Nasal cavity respiratory epithelium epithelial cell of viscerocranial mucosa (primary cell): ENCODE measurements at places on chromosomes 5 and 9. TPM values are rescaled to one million over a fixed set of nuclear protein-coding genes. Genes with fewer than 3 reads are reported as not detected.

The SPRY4 gene
- total RNA-seq: 5.0 and 5.5 TPM in 2 replicates

The C9orf43 gene
- 0.34 and 0.71 TPM in 2 replicates for total RNA-seq

The FAM151B gene
- total RNA-seq: 1.4 and 2.8 TPM in 2 replicates

The AGXT2 gene
- total RNA-seq: not detected in 2 replicates

The PHF24 gene
- 0.14 and 0.68 TPM in 2 replicates for total RNA-seq

The ABO gene
- total RNA-seq: 0.14 TPM in 1 of 2 replicates, not detected in the other

The TRAF1 gene
- total RNA-seq: 1.0 and 2.3 TPM in 2 replicates

The VPS13A gene
- 31.4 and 37.8 TPM in 2 replicates for total RNA-seq

The SLC28A3 gene
- 8.2 and 16.1 TPM in 2 replicates for total RNA-seq

The PDE6A gene
- total RNA-seq: 0.36 TPM in 1 of 2 replicates, not detected in the other

The NMUR2 gene
- not detected in 2 replicates for total RNA-seq

The ZNF483 gene
- 0.78 and 1.4 TPM in 2 replicates for total RNA-seq

The ANKRD31 gene
- total RNA-seq: 0.21 and 0.34 TPM in 2 replicates

The PHYHD1 gene
- total RNA-seq: 1.3 and 1.7 TPM in 2 replicates

The GFI1B gene
- not detected in 2 replicates for total RNA-seq

The CAMK4 gene
- total RNA-seq: 0.07 and 0.34 TPM in 2 replicates

The CCDC180 gene
- total RNA-seq: under 0.01 TPM in 2 replicates

The TAF11L14 gene
- total RNA-seq: not detected in 2 replicates

The OTP gene
- not detected in 2 replicates for total RNA-seq

The STPG3 gene
- total RNA-seq: not detected in 2 replicates

The SEMA4D gene
- total RNA-seq: 0.68 and 7.0 TPM in 2 replicates

The LCN1 gene
- total RNA-seq: not detected in 2 replicates

The CEL gene
- total RNA-seq: 0.34 and 5.8 TPM in 2 replicates

The FAM163B gene
- not detected in 2 replicates for total RNA-seq

The SMIM33 gene
- total RNA-seq: not detected in 2 replicates

The RNF208 gene
- total RNA-seq: 0.34 and 0.78 TPM in 2 replicates

The PCDHA9 gene
- under 0.01 and 0.43 TPM in 2 replicates for total RNA-seq

The KLF4 gene
- total RNA-seq: 46.5 and 81.6 TPM in 2 replicates

The SPINK13 gene
- not detected in 2 replicates for total RNA-seq

The CNTNAP3B gene
- total RNA-seq: 3.1 and 9.9 TPM in 2 replicates

The MUSK gene
- not detected in 2 replicates for total RNA-seq

The FRRS1L gene
- total RNA-seq: 0.07 TPM in 1 of 2 replicates, not detected in the other

The PCDHGA9 gene
- total RNA-seq: 0.34 and 3.8 TPM in 2 replicates

The ASPN gene
- under 0.01 TPM in 1 of 2 replicates, not detected in the other for total RNA-seq

The NOTCH1 gene
- total RNA-seq: 160 and 571 TPM in 2 replicates
